ENCODE measurements at places on chromosomes 1 and 21.

DNA sequence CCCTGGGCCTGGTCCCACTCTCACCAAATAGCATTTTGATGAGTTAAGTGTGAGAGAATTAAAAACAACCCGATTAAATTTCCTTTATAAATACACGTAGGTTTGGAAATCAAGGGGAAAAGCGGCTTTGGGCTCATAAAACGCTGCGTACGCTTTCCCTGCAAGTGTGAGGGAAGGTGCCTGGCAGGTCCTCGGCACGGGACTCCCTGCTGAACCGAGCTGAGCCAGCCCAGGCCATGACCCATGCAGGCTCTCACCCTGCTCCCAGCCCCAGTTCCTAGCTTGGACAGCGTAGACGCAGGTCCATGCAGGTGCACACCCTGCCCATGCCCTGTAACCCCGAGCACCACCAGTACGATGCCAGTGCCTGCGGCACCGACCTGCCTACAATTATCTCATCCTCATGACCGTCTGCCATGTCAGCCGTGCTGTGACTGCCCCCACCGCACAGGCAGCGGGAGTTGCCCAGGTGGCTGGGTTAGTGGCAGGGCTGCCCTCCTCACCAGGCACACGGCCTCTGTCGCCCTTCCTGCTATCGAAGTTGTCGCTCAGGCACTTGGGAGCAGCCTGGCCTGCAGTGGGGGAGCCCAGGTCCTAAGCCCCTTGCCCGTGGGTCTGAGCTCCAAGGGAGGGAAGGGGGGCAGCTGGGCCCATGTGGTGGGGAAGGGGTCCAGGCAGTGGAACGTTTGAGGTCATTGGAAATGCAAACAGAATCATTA is 41.0 kb upstream of the ACTRT2 start:
- no peak for DNase-seq

DNA sequence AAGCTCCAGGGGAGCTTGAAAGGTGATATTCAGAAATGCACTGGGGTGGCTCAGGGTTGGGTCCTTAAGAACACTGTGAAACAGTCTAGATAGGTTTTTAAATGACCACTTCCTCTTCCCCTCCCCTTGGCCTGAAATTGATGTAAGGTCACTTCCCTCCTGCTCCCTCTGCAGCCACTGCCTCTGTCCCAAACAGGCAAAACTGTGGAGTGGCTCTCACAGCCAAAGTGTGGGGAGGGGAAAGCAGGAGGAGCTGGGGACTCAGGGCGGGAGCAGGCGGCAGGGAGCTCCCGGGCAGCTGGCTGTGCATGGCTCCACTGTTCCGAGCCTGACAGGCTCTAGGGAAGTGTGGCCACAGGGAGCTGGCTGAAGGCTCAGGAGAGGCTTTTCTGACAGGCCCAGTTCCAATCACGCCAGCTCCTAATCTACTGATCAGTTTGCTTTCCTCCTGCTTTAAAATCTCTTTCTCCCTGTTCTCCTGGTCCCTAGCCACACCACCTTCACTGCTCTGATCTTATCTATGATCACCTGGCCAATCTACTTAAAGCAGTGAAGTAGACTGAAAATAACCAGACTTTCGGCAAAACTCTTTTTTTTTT is 5.1 kb upstream of the CSRP1 start:
- peak; percentile 83 for DNase-seq

- DNase-seq: no peak
These were observed 4.1 kb downstream of the ZNF362 start for GRCh38 chr1:33260439-33260838.

DNA sequence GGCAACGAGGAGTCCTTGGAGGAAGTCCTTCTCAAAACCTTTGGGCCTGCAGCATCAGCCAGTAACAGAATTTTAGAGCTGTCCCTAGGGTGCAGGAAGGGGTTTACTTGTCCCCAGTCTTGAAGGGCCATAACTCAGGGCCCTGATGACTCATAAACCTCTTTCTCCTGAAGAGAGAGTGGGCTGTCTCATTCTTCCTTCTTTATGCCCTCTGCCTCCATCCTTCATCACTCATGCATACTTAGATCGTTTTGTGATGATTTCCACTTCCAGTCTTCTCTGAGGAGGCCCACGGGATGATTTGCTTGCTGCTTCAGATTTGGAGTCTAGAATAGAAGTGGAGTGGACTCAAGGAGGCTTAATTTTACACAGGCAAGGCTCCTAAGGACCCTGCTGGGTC is 60.2 kb downstream of the NDUFS5 start:
- DNase-seq: no peak

DNA sequence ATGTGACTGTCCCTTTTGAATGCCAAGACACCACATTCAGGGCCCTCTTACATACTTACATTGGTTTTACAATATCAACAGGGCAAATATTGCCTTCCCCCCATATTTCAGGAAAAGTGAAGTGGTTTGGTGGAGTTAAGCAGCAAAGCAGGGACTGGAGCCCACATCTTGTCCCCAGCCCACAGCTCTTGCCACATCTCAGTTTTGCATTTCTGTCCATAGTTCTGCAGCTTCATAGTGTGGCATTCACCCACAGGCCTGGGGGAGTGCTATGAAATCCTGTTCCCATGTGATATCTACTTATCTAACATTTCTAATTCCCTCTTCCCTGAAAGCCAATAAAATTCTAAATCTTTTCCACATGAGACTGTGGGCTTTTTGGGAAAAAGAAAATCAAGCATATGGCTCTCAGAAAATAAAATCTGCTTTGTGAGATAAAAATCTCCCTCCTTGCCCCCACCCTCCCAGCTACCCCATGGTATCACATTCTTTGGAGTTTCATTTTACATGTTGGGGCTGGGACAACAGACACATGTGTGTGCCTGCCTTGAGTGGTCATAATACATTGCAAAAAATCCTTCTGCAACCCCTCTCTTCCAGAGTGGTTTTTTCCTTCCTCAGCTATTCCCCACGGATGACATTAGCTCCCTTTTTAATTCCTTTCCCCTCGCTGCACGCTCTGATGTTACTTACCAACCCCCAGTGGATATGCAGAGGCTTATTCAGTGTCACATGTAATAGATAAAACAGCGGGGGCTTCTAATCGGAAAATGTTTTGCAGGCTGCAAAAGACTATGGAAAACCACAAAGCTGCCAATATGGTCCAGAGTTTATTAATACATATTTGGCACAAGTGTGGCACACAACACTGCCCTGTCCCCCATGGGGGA is 20.5 kb upstream of the CD2 start:
- DNase-seq: no peak

DNA sequence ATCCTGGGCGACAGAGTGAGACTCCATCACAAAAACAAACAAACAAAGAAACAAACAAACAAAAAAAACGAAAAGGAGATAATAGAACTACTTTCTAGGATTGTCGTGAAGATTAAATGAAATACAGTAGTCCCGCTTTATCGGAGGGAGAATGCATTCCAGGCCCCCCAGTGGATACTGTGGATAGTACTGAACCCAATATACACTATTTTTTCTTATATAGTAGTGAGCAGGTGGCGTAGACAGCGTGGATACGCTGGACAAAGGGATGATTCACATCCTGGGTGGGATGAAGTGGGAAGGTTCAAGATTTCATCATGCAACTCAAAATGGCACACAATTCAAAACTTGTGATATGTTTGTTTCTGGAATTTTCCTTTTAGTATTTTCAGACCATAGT is 8.0 kb downstream of the SLC35F3 start:
- DNase-seq: no peak

DNA sequence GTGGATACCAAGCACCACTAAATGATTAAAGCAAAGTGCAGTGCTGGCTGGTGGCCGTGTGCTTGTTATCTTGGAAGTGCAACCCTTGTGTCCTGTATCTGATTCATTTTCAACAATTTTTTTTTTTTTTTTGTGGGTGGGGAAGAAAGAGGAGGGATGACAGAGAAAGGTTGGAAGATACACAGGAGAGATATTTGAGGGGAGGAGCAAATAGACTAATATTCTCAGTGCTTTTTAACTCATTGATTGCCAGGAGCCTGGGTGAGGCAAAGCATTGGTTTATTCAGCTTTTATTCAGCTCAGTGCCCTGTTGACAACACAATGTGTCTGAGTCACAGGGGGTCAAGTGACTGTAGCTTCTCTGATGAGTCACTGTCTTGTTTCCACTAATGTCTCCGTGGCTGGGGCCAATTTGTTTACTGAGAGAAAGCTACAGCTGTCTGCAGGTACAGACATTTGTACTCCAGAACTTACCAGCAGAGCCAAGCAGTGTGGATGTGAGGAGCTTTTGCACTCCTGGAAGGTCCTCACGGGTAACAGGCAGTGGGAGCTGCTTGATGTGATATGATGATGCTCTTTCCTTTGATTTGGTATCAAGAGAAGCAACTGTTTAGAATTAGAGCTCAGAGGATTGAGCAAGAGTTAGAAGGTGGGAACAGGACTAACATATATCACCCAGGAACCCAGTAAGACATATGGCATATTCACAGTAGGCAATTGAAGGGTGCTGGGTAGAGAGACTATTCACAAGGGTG is 23.6 kb upstream of the DNM3 start:
- DNase-seq: peak; percentile 12

DNA sequence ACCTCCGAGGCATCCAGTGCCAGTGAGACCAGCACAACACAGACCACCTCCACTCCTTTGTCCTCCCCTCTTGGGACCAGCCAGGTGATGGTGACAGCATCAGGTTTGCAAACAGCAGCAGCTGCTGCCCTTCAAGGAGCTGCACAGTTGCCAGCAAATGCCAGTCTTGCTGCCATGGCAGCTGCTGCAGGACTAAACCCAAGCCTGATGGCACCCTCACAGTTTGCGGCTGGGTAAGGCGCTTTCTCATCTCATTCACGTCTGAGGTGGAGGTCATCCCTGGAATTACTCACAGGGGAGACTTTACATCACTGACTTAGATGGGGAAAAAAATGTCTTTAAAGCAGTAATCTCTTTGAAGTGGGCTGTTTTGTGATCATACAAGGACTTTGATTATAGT is 106.3 kb downstream of the CD247 start:
- DNase-seq: no peak

DNA sequence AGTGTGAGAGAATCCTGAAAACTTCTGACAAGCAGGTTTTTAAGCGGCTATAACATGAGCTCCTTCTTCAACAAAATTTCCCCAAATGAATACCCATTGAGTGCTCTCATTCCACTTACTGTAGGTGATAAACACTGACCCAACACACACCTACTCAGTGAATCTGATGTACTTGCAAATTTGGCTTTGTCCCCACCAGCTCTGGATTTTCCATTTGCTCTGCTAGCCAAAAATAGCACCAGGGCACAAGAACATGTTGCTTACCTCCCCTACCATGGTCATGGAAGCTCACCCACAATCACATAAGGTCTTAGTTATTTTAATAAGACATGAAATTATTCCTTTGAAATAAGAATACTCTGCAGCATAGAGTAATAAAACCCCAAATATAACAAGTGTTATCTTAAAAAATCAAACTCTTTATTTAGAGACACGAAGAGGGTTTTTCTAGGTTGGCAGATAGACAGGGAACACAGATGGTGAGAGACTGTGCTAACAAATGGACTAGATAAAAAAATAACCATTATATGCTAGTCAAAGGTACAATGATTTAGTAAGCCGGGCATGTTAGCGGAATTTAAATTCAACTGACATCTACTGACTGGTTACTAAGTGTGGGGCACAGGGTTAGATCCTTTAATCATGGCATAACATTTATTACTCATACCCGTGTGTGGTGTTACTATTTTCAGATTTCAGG is 291.9 kb downstream of the KCNH1 start:
- no peak for DNase-seq

DNA sequence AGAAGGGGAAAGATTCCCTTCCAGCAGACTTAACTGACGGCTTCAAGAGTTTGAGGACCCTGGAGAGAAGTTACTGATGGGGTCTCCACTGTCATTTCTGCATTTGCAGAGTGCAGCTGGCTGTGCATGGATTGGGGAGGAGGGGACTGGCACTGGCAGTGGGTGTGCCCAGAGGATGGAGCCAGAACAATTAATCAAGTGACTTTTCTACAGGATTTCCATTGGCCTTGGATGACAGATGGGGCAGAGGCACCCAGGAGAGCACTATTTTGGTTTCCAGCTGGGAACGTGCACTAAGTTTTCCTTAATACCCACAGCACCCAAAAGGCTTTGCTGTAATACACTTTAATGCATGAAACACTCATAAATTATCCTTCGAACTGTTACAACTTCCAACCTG is 1.3 kb downstream of the NGF start:
- no peak for DNase-seq

DNA sequence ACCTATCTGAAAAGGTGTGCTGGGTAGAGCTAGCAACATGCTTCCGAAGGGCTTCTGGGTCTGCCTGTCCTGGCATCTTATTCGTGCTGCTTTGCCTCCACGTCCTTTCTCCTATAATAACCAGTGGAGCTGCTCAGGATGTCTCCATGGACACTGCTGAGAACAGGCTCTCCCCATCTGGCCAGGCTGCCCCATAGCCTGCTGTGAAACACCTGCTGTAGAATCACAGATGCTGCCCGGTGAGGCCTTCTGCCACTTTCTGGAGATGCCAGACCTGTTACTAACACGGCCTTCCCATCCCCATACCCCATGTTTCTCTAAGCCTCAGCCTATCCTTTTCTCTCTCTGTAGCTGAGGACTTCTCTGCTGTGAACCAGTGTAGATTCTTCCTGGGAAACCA is 120.5 kb downstream of the IER5 start:
- DNase-seq: no peak

DNA sequence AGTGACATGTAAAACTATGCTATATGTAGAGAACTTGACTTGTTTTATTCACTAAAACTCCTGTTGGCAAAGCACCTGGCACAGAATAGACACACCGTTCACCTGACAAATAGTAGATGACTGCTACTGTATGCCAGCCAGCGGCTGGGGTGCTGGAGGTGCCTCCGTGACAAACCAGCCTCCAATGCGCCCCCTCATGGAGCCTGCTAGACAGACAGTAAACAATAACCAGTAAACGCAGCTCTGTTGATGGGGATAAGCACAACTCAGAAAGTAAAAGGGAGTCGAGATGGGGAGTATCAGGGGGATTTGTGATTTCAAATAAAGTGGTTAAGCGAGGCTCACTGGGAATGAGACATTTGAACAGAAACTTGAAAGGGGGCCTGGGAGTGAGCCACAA is 107.2 kb downstream of the PRDM2 start:
- DNase-seq: no peak

DNA sequence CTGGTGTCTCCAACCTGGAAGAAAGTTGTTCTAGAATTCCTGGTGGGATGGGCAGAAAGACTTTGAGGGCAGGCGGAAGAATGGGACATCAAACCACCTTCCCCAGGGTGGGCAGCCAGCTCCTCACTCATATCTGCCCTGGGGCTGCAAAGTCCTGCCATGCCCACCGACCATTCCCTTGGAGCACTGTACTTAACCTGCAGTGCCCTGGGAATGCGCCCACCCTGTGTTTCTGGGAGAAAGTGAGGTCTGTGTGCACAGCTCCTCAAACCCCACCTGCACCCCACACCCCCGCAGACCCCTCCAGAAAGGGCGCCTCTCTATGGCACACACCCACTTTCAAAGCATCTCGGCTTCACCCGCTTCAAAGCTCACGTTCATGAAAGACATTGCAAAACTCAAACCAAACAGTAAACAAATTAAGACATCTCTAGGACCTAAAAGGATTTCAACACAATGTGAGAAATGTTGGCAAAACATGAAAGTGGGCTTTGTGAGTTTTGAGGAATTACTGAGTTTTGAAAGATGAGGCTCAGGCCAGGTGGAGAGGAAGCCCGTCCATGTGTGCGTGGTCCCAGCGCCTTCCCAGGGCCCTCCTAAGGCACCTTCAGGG is 25.1 kb downstream of the KRTAP10-1 start:
- no peak for DNase-seq
